ENCODE measurements at places on chromosomes 4 and X.
A peak's percentile ranks its signal among the peaks of the same experiment; 100 is the strongest.

DNA sequence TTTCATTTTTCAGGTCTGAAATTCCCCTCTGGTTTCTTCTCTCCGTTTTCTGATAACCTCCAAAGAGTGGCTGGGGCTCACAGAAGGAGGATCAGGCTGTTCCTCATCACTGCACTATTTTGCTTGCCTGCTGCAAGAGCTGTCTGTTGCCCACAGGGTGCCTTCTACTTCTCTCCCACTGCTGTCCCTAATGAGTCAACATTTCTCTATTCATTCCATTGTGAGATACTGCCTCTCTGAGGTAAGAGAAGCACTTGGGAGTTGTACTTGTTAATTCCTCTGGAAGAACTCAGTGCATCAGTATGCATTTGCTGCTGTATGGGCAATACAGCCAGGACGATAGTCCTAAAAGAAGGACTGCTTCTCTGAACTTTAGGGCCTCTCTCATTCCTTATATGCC lies 34.8 kb downstream of the CT47B1 start:
- DNase-seq = no peak

- DNase-seq = no peak
Measured at GRCh38 chrX:137052643-137053235, 18.9 kb upstream of the GPR101 start.

GRCh38 chr4:165751882-165752281 lies 121.2 kb upstream of the TLL1 start:
- no peak for DNase-seq

DNA sequence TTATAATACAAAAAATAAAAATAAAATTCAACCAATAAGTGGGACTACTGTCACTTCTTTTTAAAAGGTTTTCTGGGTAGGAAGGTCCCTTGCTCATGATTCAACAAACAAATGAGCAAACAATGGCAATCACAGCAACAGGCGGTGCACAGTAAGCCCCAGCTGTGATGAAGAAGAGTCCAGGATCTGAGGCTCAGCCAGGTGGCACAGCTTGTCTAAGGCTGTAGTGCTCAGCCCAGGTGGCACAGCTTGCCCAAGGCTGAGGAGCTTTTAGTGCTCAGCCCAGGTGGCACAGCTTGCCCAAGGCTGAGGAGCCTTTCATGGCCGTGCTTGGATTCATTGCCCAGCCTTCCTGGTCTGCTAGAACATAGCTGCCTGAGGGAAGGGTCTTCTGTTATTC lies 75.0 kb downstream of the ZFYVE28 start:
- DNase-seq = no peak

- DNase-seq = no peak
Measured at GRCh38 chrX:85988353-85988752, 59.0 kb downstream of the CHM start.

DNA sequence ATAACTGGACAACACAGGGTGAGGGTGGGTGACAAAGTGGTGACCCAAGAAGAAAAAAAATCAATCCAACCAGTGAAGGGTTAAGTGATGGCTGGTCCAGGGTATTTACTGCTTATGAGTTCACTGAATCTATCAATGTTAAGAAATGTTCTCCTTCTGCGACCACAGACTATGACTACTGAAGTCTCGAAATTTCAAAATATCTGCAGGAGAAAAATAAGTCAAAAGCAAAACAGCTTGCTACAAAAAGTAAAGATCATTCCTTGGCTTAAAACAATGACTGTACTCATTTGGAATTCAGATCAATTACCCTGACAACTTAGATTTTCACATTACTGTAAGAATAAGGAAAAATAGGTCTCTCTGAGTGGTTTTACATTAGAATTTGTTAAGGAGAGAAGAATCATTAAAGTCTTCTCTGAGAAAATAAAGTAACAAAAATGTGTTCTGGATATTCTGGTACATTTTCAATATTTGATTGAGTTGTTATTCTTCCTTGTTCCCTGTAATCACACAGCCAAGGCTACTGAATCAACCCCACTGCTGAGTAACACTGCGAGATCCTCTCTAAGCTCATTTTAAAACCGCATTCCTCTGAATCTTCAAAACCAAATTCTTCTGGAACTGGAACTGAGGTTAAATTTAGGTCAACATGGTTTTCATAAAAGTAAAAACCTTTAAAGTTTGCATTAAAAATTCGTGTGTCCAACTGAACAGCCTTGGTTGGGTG lies 22.7 kb downstream of the SMPX start:
- no peak for DNase-seq

GRCh38 chr4:2855584-2855983 lies 11.9 kb downstream of the ADD1 start:
- DNase-seq = no peak

DNA sequence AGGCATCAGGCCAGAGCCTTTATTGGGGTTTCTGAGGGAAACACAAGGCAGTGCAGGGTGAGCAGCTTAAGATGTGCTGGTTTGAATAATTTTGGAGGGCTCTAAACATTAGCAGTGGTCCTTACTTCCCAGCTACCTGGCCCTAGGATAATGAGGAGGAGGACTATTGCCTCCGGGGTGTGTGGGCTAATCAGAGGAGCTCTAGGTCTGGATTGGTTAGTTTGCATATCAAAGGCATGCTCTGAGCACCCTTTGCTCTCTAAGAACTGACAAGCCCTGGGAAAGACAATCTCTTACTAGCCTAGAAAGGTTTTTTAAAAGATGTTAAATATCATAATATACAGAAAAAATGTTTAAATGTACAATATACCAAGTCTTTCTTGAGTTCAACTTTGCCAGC lies 58.4 kb downstream of the RXFP1 start:
- DNase-seq = no peak

- no peak for DNase-seq
Measured at GRCh38 chr4:113474017-113474416, 287.5 kb downstream of the CAMK2D start.

GRCh38 chr4:48025005-48025404 lies 8.4 kb downstream of the NIPAL1 start:
- DNase-seq = no peak

GRCh38 chr4:87322754-87323153 lies at the start of gene HSD17B13:
TSS of gene HSD17B13 (minus strand) at chr4:87322882. CDS start at chr4:87322841, 41 bp downstream.
- no peak for DNase-seq

GRCh38 chrX:57595381-57595811 lies 3.6 kb downstream of the ZXDB start:
- DNase-seq = no peak

DNA sequence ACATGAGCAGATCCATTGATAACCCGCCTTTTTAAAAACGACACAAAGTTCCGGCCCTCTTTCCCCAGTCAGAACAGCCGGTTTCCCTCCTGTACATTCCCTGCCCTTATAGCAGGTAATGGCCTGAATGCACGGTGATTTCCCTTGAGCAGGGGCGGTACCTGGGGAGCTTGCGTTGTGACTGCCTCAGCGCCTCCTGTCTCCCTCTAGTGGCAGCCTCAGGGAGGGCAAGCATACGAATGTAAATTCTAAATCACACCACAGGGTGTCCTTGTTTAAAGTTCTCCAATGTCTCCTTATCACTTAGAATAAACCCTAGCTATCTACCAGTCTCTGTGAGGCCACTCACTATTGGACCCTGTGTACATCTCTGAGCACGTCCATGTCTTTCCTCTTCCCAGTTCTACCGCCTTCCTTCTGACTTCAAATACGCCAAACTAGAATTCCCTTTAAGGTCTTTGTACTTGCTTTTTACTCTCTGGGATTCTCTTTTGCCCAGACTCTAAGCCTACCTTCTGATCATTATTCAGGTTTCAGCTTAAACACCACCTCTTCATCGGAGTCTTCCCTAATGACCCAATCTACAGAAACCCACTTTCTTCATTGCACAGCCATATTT lies 18.4 kb upstream of the LDB2 start:
- peak; percentile 56 for DNase-seq

DNA sequence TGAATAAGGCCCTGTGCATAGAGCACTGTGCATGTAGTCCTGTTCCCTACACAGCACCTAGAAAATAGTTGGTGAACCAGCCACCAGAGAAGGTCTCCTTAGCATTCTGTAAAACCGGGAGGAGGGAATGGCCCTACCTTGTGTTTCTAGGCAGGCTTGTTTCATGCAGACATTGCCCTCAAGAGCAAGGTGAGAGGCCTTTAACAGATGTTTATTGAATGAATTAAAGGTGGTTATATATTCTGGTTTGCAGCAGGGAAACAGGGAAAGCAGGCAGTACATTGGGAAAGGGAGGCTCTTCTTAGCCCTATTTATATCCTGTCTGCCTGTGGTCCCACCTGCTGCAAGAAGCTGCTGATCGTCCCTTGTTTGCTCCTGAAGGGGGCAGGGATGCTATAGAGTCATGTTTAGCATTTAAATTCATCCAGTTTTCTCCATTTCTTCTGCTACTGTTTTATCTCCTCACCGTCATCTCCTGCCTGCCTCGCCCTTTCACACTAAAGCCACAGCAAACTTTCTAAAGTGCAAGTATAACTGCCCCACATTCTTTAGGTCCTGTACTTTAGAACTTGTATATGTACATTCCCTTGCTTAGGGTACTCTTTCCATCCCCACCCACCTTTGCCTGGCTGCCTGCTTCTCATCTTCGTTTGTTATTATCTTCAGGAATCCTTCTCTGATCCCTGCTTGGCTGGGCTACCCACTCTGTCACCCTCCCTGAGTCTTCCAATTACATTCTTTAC lies 60.3 kb downstream of the EGF start:
- no peak for DNase-seq

DNA sequence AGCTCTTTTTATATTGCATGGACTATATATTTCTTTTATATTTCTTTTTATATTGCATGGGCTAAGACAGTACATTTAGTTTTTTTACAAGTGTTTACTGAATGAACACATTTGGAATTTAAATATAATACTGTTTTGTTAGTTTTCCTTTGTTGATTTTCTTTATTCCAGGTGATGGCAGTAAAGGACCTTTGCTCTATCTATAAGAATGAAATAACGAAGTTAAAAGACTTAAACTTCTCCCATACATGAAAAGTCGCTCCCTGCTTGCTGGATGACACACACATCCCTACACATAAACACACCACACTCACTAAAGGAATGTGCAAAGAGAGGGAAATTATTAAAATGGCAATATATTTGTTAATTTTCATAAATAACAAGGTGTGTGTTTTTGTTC lies 102.5 kb upstream of the ANXA10 start:
- DNase-seq = no peak

- peak; percentile 93 for DNase-seq
Measured at GRCh38 chrX:53093177-53093655, 726 bp upstream of the KANTR start.

DNA sequence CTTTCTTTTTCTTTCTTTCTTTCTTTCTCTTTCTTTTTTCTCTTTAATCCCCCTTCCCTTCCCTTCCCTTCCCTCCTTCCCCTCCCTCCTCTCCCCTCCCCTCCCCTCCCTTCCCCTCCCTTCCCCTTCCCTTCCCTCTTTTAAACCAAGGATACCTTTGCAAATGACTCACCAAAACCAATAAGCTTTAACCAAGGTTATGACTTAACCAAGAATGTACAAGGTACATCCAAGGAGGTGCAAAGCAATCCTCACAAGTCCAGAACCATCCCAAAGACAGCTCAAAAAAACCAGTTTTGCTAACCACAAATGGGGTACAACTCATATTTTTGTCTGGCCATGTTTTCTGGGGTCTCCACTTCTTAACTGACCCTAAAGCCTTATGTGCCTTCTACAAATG lies 174.7 kb upstream of the PPP1R2C start:
- no peak for DNase-seq

DNA sequence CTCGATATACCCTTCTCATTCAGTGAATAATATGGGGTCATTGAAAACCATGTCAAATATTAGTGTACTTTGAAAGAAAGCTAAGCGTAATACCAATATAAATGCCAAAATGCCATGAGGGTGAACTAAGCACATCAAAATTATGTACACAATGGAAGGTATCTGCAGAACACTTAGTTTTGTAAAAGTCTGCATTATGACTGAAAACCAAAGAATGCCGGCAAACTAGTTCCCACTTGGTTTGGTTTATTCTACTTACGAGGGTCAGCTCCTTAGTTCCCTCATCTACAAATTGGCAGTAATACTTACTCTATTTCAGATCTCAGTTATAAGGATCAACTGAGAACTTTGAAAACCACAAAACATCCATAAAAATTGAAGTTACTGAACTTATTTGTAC lies 27.3 kb downstream of the RPS6KA6 start:
- DNase-seq = no peak

GRCh38 chr4:26322346-26322745 lies 1.5 kb downstream of the RBPJ start:
- no peak for DNase-seq

DNA sequence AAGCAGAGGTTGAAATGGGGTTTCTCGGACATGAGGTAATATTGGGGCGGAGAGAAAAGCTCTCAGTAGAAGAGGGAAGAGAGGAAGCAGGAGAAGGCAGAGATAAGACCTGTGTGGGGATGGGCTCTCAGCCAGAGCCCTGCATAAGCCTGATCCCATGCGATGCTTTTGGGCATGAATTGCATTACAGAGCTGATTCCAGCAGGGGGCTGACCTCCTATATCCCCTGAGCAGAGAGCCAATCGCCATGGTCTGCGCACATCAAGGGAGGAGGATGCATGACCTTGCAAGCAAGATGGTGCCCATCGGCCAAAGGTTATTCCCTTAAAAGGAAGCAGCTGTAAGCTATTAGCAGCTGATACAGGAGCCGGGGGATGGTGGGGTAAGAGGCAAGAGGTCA lies 7.6 kb downstream of the ANOS1 start:
- DNase-seq = no peak

DNA sequence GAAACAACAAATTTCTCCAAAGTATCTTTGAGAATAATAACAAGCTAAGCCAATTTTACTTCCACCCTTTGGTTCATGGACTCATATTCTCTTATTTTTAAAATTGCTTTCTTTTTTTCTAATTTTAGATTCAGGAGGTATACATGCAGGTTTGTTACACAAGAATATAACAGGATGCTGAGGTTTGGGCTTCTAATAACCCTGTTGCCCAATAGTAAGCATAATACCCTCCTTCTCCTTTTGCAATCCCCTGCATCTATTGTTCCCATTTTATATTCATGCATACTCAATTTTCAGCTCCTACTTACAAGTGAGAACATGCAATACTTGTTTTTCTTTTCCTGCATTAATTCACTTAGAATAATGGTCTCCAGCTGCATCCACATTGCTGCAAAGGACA lies 202.3 kb upstream of the FSTL5 start:
- DNase-seq = no peak

DNA sequence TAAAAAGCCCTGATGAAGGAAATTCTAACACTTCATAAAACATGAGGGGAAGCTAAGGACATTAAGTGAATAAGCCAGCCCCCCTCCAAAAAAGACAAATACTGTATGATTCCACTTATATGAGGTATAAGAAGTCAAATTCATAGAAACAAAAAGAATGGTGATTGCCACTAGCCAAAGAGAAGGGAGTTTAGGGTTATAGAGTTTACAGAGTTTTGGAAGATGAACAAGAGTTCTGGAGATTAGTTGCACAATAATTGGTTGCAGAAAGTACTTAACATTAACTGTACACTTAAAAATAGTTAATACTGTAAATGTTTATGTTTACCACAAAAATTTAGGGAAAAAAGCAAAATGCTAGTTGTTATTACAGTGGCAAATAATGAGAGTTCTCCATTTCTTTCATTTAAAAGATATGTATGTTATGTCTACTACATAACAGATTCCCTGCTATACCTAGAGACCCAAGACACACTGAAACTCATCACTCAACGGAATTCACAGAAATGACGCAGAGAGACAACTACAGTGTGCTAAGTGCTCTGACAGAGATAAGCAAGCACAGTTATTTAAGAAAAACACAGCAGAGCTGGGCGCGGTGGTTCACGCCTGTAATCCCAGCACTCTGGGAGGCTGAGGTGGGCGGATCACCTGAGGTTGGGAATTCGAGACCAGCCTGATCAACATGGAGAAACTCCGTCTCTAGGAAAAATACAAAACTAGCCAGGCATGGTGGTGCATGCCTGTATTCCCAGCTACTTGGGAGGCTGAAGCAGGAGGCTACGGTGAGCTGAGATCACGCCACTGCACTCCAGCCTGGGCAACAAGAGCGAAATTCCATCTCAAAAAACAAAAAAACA lies 37.2 kb downstream of the EIF4E start:
- DNase-seq = no peak
